ENCODE measurements at places on chromosomes 6 and 20.

- DNase-seq, result no peak
Observed at GRCh38 chr6:75386050-75386770, 101.6 kb upstream of the TMEM30A start.

DNA sequence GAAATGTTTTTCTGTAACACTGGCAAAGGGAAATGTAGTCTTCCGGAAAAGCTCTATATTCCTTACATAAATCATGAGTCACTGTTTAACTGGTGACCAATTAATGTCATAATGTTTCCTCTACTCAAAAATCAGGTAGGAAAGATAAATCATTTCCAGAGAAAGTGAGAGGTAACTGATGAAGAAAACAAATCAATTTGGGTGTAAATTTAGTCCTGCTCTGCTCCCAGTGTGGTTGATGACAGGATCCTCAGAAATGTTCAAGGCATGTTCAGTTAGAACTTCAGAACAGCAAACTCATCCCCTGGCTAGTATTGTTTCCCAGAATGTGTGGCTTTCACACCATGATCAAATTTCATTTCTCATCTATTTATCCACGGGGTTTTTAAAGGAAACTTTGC, 38.8 kb upstream of the SPACA1 start:
- DNase-seq, result no peak

DNA sequence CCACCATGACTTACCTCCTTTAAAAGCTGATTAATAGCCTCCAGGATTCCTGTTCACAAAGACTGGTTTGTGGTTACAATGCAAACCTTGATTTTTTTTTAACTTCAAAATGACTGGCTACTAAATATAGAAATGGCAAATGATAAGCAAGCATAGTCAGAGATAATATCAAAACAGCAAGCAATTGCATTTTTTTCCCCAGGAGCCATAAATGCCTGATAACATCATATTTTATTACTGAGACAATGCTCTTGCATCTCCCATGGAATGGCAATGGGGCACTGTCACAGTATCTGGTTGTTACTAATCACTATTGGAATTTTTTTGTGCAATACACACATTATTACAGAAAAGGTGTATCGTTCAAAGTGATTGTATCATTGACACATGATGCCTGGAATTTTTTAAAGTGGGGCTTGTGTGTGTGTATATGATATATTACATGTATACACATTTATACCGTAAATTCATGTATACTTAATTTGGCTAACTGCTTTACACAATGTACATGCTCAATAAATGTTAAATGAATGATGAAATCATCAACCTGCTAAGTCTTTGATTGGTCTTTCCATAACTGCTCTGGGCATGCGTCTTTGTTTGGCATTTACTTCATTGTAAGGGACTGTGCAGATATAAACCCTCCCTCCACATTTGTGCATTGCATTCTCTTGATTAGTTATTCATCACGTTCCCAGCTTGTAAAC, 980 bp upstream of the SALL4 start:
- no peak for DNase-seq

DNA sequence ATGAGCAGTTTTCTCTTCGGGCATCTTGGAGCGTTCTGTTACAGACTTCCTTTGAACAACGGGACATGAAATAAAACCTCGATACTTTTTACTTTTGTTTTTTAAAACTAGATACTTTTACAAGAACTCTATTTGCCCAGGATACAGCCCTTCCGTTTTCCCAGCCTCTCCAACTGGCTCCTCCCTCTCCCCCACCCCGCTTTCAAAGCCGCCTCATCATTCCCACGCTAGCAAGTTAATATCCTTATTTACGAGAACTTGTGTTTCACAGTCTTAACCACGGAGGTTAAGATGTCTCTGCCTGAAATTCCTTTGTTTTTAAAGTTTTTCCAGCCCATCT, 241 bp upstream of the CFAP206 start:
- DNase-seq, result no peak

DNA sequence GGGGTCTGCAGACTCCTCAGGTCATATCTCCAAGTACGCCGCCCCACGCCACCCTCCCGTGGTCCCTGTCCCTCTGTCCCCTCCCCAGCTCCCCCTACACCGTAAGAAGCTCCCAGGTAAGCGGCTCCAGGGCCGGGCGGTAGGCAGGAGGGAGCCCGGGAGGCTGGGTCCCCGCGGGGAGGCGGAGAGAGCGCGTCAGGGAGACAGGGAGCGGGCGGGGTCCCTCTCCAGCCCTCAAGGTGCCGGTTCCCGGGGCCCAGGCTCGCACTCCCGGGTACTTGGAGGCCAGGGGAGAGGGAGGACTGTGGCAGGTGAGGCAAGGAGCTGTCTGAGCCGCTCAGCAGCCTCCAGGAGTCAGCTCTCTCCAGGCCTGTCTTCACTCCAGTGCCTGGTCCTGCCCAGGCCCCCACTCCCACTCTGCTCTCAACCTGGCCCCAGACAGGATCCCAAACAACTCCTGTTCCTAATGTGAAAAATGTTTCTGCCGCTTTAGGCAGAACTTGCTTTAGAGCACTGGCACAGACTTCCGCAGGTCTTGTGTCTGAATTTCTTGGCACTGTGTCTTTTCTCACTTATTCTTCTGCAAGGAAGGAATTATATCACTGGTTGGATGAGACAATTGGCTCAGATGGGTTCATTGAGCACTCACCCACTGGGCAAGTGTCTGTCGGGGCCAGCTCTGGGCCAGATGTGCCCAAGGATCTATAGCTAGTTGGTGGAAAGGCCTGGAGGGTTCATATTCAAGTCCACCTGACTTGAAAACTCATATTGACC, 36.6 kb downstream of the HLA-G start:
- DNase-seq, result no peak

DNA sequence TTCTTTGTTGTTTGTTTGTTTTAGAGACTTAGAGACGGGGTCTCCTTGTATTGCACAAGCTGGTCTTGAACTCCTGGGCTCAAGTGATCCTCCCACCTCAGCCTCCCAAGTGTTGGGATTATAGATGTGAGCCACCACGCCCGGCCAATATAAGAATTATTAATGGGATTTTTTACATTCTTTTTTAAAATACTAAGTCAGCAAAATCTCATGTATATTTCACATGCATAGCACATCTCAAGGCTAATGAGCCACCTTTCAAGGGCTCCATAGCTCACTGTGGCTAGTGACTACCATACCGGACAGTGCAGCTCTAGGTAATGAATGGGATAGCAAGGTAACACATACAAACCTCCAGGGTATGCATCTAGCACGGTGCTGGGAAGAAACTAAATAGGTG, 361.4 kb downstream of the SAMD5 start:
- no peak for DNase-seq

DNA sequence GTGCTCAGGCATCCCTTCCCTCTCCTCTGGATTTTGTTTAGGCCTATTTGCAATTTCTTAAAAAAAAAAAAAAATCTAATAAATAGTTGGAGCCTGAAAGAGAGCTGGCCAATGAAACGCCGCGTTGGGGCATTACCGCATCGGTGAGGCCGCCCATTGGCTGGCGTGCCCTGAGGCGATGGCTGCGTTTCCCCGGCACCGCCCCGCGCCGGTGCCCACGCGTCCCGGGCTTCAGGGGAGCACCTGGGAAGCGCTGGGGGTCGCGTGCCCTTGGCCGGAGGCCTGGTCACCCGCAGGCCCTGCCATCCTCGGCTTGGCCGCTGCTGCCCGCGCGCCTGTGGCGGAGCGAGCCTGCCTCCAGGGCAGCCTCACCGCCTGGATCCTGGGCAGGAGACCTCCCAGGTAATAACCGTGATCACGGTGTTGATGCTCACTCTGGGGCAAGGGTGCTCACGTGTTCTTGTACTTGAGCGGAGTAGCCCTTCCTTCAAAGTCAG, 155.4 kb downstream of the NRN1 start:
- no peak for DNase-seq

- DNase-seq, result no peak
Observed at GRCh38 chr6:108452711-108453195, 108.0 kb upstream of the FOXO3 start.

DNA sequence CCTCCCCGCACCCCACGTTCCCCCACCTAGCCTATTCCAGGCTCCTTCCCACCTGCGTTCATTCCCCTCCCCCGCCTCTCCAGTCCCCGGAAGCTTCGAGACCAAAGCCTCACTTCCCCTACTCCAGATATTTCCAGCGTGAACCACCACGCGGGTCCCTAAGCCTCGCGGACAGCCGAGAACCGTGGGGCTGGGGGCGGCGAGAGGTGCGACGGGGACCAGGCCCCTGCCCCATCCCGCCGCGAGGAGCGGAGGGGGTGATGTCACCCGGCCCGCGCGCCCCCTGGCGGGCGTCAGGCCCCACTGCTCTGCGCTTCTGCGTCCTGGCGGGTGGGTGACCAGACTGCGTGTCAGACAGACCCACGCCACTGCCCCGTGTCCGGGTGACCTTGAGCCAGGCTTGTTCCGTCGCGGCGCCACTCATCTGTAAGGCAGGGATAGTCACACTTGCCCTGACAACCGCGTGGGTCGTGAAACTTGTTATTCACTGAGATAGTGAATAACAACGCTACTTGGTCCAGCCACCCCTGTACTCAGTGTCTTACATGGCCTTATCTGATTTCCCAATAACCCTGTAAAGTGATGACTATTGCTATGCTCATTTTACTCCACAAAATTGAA, 9.0 kb upstream of the HSP90AB1 start:
- DNase-seq, result peak; percentile 77

GRCh38 chr6:79404261-79404660, 133.0 kb downstream of the LCA5 start:
- no peak for DNase-seq

GRCh38 chr6:168837254-168838036, 396.5 kb downstream of the SMOC2 start:
- no peak for DNase-seq

DNA sequence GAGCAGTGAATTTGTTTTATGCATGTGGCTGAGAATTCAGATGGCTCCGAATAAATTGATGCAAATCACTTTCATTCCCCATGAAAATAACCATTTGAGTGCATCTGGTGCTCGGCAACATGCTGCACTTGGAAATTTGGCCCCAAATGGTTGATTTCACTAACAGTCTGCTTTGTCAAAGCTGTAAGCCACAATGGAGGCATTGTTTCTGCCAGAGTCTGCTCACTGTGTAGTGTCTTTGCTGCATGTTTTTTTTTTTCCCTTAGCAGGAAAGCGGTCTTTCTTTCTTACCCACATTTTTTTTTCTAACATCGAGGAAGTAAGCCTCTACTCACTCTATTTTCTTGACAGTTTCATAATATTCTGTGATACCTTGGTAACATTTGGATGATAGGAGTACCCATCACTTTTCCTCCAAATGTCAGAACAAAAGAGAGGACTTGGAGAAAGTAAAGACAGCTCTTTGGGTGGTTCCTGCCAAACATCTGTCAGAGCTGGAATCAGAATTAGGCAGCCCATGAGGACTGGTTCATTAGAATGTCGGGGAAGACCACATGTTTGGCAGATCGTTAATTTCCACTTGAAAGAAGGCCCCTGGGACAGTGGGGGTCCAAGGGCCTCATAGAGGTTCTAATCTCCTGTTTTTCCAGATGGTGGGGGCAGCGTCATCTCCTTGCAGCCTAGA, 149.5 kb downstream of the DOK5 start:
- no peak for DNase-seq

- DNase-seq, result no peak
Observed at GRCh38 chr6:14659841-14660240, 542.3 kb downstream of the CD83 start.

GRCh38 chr6:10414756-10415616, at the start of gene TFAP2A:
TFAP2A (minus strand) TSS chr6:10415074; CDS start chr6:10414991, 83 bp downstream.
- DNase-seq, result no peak

GRCh38 chr6:94362061-94362864, 942.9 kb upstream of the EPHA7 start:
- DNase-seq, result no peak

Measured in omental fat pad (tissue), 4 donors.